ENCODE measurements at places on chromosomes 5 and 9.

DNA sequence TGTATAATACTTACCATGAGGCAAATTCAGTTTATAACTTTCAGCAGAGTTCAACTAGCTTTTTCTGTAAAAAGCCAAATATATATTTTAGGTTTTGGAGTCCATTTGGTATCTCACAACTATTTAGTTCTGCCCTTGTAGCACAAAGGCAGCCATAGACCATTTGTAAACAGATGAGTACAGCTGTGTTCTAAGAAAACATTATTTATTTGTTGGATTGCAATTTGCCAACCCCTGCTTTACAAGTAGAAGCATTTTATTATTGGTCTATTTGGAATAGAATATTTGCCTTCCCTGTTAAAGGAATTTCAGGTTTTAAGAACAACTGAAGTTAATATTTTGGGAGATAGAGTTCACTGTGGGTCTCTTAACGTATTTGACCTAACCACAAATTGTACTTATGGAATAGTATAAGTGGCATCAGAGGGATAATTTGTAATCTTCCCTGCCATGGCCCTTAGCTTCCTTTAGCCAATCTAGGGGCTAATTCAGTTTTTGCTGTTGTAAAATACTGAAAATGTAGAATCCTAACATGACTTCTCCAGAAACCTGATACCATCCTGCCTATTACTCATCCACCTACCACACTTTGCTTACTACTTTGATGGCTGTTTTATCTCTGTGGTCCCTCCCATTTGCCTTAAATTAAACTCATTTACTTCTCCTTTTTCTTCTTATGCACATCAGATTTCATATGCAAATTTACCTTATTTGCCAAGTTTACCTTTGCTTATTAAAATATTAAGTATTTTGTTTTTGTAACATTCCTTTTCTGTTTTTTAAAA lies 109.2 kb downstream of the DMXL1 start:
- DNase-seq, result no peak

DNA sequence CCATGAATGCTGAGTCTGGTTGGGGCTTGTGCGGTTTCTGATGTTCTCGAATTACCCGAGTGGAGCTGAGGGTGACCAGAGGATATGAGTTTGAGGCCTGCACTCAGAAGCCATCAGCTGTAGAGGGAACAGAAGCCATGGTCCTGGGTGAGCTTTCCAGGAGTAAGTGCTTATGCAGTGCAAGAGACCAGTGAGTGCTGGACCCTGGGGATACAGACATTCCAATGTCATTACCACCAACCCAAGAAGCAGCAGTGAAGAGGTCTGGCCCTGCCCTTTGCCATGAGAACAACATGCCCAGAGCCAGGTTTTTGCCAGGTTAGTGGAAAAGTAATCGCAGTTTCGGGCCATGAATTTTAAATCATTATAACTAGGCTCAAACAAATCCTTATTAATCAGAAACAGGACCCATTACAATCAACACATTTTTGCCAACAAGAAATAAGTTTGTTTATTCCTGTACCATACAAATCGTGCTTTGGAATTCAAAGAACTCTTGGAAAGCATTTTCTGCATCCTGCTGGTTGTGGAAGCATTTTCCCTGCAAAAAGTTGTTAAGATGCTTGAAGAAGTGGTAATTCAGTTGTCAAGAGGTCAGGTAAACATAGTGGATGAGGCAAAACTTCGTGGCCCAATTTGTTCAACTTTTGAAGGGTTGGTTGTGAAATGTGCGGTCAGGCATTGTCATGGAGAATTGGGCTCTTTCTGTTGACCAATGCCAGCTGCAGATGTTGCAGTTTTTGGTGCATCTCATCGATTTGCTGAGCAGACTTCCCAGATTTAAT lies 154.6 kb downstream of the SYK start:
- no peak for DNase-seq

DNA sequence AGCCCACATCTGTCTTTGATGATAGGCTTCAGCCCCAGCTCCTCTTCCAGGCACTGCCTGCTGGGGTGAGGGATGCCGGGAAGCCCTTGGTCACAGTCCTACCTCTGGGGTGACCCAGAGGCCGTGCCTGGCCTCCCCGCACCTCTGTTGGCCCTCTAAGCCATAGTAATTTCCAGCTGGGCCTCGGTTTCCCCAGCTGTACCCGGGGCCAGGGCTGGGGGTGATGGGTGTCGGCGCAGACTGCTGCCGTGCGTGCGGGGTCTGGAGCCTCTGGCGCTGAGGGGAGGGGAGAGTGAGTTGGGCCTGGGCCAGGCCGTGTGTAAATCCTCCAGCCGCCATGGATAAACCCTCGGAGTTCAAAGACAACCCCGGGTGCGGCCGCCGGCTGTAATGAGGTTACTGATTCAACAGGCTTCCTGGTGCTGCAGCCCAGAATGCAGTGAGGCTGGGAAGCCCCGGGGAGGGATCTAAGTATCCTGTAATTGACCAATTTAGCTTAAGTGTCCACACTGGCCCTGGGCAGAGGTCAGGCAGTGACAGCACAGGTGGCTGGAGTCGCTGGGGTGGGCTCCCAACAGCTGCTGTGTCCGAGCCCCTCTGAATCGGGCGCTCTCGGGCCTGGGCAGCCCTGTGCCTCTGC lies 7.1 kb downstream of the RXRA start:
- no peak for DNase-seq

DNA sequence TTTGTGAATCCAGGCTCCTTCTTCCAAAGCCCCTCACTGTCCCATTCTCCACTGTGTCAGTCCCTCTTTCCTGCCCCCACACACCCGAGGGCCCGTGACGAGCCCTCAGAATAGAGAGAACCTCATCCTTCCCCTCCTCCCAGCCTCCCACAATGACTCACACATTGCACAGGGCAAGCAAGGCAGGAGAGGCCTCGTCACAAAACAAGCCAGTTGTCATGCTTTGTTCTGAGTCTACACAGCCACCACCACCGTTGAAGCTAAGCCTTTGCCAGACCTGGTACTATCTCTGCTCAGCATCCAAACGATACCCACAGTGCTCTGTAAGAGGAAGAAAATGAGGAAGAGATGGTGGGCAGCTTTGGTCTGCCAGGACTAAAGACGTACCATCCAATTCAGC lies 142.2 kb upstream of the ZNF366 start:
- DNase-seq, result no peak

- no peak for DNase-seq
Measured at GRCh38 chr9:14271093-14271673, 42.8 kb downstream of the NFIB start.
